Forelimb muscle (tissue), 1 donor: ENCODE measurements at places on chromosomes 4 and X.

- no peak for DNase-seq
These were observed 55.3 kb downstream of the FANCB start for GRCh38 chrX:14817571-14817970.

GRCh38 chr4:132792310-132792709 is 356.8 kb upstream of the PCDH10 start:
- DNase-seq, result no peak

DNA sequence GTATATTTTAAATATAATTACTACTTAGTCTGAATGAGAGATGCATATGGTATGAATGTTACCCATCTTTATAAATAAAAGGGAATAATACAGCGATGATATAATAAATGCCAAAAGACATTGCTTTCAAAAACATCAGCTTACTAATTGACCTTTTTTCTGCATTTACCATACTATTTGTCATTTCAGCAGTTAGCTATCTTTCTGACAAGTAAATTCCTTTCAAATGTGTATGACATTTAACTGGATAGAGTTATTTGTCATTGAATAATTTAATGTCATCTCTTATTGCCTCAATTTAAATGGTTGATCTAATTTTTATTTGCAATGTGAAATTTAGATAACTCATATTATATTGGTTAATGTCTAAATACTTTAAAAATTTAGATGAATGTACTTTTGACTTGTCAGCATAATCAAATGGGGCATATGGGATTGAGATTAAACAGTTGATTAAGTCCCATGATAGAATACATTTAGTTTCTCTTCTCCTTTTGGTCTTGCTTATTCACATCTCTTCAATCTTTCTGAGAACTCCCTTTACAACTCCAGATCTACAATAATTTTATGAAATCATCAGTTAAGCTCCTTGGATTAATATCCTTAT is 350.9 kb downstream of the PCDH18 start:
- no peak for DNase-seq

GRCh38 chr4:73104695-73105094 is 35.2 kb upstream of the COX18 start:
- no peak for DNase-seq

DNA sequence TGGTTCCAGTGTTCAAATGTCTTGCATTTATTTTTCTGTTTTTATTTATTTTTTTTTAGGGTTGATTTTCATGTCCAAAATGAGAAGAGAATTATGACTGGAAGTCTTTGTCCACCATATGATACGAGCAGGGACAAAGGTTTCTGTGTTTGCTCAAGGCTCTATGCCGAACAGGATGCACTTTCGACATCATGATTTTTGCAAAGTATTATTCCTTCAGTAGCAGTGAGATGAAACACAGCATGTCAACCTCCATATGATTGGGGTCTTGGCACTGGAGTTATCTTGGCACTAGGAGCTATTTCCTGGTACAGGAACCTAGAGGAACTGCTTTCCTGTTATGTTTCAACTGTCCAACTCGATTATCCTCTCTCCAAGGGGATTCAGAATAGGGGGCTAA is 72.6 kb downstream of the UCHL1 start:
- no peak for DNase-seq

DNA sequence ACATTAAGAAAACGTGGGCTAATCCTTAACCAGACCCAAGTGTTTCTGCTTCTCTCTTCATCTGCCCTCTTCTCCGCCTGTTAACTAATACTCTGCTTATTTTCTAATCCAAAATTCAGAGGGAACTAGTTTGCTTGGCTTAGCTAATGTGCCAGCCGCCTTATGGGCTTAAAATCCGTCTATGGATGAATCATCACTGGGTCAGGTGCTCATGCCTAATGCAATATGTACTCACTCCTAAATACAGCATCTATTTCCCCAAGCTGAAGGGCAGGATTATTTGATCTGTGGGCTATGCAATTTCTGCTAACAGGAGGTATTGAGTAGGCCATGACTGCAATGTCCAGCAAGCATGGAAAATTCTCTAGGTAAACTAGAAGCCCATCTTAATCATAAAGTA is 12.4 kb downstream of the DYNLT3 start:
- DNase-seq, result no peak

DNA sequence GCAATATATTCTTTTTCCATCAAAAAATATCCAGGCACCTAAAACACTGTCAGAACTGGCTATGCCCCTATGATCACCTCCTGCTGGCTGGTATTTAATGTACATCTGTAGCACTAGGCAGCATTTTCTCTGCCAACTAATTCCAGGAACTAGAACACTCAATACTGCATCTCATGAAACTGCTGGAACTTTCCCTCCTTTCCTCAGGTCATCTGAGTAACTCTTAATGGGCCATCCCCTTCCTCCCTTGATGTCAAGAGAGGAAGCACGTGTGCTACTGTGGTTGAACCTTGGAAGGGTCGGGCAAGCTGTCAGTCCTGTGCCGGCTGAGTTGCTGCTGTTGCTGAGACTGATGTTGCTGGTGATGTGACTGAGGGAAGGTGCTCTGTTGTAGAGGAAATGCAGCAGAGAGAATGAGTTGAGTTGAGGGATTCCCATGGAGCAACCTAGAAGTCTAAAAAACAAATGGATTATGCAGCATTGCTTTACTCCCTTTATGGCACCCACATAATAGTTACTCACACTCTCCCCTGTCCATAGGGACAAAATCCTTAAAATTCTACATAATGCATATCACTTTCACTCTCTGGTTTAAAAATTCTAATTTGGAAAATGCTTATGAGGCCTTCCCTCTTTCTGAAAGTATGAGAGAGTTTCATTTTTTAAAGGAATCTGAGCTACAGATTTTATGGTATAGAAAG is 39.5 kb downstream of the TMEM165 start:
- DNase-seq, result no peak

- DNase-seq, result no peak
These were observed 176.3 kb upstream of the PITX2 start for GRCh38 chr4:110799211-110799610.

DNA sequence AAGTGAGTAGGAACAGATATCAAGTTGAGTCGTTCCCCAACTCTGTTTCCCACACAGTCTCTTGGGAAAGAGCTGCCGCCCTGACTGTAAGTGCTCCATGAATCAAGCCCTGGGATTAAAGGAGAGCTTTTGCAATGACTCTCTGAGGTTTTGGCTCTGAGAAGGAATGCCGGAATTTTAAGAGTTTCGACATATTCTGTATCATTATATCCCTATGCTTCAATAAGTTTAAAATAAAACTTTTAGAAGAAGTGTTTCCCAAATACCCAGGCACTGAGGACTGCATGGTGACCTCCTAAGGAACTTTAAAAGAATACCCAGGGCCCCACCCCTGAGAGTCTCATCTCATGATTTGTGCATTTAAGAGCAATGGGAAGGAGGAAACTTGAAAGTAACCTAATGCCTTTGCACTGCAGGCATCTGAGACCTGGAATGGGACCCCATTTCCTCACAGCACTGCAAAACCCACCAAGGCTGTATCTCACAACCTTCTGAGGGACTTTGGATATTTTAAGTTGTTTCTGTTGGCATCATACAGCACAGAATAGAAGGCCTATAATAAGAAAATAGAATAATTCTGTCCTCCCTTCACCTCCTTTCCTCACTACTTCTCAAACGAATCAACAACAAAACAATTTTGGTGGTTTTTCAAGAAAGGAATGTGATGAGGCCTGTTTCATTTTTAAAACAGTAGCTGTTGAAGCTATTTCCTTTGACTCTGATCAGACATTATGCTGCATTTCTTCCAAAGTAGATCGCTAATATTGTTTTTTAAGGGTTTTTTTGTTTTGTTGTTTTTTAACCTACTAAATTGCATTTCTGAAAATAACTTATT is 121.2 kb downstream of the GASK1B start:
- no peak for DNase-seq

DNA sequence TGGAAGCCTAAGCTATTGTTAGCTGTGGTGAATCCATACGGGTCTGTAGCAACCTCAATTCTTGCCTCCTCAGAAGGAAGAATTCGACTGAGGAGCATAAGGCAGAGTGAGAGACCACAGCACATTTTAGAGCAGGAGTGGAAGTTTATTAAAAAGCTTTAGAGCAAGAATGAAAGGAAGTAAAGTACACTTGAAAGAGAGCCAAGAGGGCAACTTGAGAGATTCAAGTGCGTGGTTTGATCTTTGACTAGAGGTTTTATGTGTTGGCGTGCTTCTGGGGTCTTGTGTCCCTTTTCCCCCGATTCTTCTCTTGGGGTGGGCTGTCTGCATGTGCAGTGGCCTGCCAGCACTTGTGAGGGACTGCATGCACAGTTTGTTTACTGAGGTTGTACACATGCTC is 880.6 kb upstream of the INTU start:
- no peak for DNase-seq

DNA sequence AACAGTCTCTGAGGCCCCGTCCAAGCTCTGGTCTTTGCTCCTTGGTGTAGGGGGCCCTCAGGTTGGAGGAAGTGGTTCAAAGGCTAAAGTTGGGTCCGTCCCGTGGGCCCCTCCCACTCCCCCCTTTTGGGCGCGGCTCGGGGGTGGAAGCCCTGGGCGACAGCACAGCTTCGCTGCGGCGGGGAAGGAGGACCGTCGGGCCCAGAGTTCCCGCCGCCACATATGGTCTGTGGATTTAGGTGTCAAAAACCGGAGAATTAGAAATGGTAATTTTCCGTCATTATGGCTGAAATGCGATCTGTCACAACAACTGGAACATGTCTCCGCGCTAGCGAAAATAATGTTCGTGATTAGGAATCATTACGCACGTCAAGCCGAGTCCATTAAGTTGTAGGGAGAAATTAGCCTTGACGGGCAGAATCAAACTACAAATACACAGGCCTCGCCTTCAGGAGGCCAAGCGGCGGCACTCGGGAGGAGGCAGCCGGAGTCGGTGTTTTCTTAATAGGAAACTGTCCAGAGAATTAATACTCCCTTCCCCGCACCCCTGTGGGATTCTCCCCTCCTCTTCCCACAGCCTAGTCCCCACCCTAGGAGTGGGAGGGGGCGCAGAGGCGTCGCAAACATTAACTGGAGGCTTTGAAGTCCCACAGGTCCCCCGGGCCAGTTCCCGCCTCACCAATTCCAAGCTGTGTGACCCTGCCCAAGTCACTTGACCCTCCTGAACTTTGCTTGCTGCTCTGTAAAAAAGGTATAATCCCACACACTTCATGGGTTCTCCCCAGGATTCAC is 15.0 kb downstream of the NKX3-2 start:
- no peak for DNase-seq

- no peak for DNase-seq
These were observed 622.4 kb upstream of the PCDH10 start for GRCh38 chr4:132526652-132527051.

DNA sequence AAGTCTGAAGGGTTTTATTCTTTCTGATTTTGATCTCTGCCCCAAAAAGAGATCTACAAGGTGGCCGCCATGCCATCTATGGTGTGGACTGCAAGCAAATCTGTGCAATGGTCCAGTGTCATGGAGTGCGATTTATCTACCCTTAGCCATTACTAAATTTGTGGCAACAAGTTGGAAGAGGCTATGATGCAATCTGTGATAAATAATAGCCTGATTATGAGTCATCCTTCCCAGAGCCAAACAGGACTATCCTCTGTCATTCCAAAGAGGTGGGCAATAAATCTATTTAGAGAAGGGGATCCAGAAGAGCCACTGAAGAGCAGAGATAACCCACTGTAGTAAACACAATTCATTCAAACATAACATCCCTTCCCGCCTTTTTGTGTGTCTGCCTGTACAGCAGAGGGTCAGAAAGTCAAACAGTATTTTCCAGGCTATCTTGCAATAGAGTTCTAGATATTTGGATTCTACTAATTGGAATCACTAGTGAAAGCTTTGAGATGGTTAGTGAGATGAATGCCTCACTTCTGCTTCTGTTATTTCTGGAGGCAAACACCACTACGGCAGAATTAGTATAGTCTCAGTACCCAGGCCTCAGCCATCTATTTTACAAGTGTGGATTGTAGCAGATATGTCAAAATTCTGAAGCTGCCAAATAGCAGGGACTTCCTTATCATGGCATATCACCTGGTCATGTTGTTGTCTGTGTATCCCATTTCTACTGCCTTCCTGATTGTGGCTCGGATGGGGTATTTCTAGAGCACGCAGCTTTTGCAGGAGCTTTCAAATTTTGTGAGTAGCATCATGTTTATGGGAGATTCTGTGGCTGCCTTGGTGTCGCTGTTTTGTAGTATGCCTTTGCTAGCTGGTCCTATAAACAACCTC is 192.0 kb downstream of the SMIM20 start:
- DNase-seq, result no peak

- DNase-seq, result no peak
These were observed 151.4 kb upstream of the USP9X start for GRCh38 chrX:40933706-40934425.

DNA sequence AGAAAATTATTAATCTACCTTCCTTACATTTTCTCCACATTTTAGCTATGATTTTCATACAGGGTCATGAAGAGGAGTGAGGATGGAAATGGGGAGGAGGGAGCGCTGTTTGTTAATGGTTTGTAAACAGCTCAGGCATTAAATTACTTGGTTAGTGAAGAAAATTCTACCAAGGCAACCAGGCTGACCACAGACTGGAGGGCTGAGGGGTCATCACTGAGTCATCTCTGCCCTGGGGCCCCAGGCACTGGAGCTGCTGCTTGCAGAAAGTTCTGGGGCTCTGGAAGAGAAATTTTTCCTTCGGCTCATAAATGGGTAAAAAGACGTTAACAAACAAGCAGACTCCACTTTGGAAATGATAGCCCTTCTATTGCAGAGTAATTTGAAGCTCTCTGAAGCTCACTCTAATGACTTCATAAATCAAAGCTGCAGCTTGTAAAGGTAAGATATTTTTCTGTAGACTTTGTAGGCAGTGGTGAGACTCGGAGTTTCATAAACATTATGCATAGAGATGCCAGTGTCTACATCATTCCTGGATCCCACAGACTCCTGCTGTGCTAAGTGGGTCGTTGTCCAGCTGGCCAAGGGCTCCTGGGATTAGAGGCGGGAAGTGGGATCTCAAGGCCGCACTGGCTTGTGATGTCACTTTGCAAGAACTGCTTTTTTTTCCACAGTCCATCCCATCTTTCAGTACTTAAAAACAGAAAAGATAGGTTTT is 159.6 kb downstream of the PTTG2 start:
- no peak for DNase-seq

- no peak for DNase-seq
These were observed 101.3 kb downstream of the DCHS2 start for GRCh38 chr4:154390324-154390723.

DNA sequence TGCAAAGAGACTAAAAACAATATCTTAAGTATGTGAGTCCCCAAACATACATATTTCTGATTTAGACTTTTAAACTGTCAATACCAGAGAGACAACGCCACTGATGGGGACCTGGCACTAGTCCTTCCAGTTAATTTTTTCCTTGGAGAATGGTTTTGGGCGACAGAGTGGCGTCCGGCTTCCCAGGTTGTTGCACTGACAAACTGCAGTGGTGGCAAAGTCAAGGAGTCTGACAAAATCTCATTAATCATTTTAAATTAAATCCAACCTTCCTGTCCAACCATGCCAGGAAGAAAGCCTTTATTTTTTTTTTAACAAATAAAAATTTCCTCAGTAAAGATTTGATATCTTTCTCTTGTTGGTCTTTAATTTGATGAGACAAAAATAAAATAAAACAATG is 52.8 kb downstream of the FBXO8 start:
- no peak for DNase-seq

GRCh38 chr4:137015426-137016409 is 516.6 kb downstream of the PCDH18 start:
- DNase-seq, result no peak

- no peak for DNase-seq
These were observed 559 bp upstream of the PCDH18 start for GRCh38 chr4:137532869-137533236.
